Cortex of kidney (tissue), 1 donor: ENCODE measurements at places on chromosomes 6 and 20.

DNA sequence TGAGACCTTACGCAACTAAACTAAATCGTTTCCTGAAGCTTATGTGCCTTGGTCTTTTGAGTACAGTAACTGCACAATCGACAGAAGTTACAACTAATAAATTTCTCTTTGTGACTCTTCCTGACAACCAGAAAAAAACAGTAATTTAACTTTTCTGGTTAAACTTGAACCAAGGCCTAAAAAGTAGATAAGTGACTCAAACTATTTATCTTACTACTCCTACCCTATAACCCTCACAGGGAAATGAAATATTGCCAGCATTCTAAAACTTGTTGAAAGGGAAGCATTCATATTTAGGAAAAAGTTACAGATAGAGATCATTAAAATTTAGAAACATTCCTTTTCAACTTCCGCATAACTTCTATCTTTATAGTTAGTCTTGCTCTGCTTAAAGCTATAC lies 1034.4 kb downstream of the EYS start:
- DNase-seq: no peak

GRCh38 chr20:34037121-34037520 lies 43.4 kb downstream of the RALY start:
- no peak for DNase-seq

DNA sequence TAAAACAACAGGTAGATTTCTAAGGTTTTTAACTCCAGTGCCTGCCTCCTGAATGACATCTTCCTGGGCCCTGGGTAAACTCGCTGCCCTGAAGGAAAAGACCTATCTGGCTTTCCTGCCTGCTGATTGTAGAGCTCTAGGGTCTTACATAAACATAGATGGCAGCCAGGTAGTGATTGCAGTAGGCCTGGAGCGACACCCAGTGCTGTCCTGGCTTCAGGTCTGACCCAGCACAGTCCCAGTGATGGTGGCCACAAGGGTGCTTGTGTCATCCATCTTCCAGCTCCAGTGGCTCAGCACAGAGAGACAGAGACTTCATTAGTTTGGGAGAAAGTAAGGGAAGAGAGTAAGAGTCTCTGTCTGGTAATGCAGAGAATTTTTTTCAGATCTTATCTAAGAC lies 542.9 kb upstream of the IMPG1 start:
- no peak for DNase-seq

GRCh38 chr20:64049060-64049877 lies at the start of gene SOX18:
Gene SOX18, minus strand, starts transcription at chr20:64049639. Its CDS starts 123 bp downstream, at chr20:64049516.
- DNase-seq: no peak

- DNase-seq: no peak
These were observed 729 bp downstream of the ATG5 start for GRCh38 chr6:106324726-106325335.

DNA sequence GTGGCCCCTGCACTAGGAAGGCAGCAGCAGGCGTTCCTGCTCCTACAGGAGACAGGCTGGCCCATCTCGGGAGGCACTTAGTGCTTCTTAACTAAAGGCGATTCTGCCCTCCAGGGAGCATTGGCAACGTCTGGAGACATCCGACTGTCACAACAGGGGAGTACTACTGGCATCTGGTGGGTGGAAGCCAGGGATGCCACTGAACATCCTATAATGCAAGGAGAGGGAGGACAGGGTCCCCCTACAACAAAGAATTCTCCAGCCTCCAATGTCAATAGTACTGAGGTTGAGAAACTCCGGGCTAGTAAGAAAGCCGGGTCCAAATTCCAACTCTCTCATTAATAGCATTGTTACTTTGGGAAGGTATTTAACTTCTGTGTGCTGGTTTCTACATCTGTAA lies 119.4 kb upstream of the ARMC2 start:
- DNase-seq: no peak

DNA sequence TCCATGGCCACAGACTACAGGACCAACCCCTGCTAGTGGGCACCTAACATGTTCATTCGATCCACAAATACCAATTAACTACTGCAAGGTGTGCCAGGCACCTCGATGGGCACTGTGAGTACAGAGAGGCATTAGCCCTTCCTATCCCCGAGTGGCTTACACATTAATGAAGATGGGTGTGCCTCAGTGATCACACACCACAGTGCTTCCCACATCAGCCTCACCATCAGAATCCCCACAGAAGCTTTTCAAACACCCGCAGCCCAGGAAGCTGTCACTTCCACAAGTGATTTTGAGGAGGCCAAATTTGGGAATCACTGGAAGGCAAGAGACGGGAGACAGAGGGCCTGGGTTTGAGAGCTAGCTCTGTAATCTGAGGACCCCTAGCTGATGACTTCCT lies 23.7 kb downstream of the EZR start:
- no peak for DNase-seq

DNA sequence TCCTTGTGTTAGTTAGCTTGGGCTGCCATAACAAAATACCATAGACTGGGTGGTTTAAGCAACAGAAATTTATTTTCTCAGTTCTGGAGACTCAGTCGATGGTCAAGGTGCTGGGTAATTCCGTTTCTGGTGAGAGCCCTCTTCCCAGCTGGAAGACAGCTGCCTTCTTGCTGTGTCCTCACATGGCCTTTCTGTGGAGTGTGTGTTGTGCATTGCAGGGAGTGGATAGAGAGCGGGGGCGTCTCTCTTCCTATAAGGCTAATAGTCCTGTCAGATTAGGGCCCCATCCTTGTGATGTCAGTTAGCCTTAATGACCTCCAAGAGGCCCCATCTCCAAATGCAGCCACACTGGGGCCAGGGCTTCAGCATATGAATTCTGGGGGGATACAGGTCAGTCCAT lies 19.2 kb downstream of the CHMP4B start:
- DNase-seq: no peak

GRCh38 chr6:46367354-46368168 lies 123.7 kb downstream of the RCAN2 start:
- no peak for DNase-seq
